HepG2 (cell line): ENCODE measurements at places on chromosomes 3 and 15.

- peaks cover 21% of the 10 kb centered on the region for H3K4me1 ChIP-seq
- no peaks in the 10 kb centered on the region for H3K36me3 ChIP-seq
- no peak for DNase-seq
These were observed 219.9 kb downstream of the OPA1 start for GRCh38 chr3:193812791-193813500.

DNA sequence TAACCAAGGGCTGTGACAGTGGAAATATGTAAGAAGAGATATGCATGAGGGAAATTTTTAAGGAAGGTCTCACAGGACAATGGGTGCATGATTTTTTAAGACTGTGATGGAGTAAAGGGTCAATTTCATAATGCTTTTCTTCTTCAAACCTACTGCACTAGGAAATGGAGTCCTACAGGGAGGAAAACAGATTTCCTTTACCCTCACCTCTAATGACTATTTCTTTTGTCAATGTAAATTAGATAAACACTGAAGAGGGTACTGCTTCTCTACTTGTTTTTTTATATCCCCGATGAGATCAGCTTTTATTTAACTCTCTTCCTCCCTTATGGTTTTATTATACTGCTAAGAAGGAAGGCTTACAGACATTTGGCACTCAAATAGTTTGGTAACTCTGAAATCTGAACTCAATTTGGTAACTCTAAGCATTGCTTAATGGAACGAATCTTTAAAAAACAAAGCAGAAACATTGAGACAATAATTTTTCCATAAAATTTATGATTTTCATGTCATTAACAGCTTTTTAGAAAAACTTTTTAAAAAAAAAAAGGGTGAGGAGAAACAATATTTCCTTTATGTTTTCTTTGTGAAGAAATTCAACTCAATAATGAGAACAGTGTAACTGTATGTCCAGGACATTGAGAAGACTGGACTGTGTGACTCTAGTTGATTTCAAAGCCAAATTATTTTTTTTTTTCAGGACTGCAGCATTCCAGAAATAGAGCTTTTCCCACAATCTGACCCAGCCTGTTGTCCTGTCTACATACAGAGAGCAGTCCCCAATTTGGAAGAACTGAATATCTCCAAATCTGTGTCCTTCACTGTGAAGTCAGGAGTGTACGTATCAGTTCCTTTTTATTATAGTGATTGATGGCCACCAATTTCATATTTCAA is 64.4 kb downstream of the CRYBG3 start:
- no peaks in the 10 kb centered on the region for H3K27me3 ChIP-seq
- H3K4me1 ChIP-seq = no peaks in the 10 kb centered on the region
- no peak overlapping the region for H3K4me3 ChIP-seq
- H3K36me3 ChIP-seq = peaks cover 36% of the 10 kb centered on the region; the same call in 2 of the 3 replicates

DNA sequence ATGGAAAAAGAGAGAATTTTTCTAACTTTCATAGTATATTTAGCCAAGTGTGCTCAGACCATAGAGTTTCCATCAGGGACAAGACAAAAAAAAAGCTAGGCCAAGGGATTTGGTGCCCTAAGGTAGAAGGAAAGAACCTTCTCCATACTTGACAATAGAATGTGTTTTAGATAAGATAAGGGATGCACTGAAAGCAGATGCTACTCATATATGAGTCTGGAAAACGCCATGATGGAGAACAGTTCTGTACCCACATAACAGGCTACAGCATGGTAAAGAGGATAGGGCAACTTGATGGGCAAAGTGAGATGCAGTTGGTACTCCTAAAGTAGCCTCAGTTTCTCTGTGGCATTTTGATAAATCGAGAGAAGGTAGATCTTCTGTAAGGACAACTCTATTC is 216.4 kb upstream of the NECTIN3 start:
- DNase-seq = no peak
- no peaks in the 10 kb centered on the region for H3K36me3 ChIP-seq
- no peak overlapping the region for H3K4me3 ChIP-seq
- no peak overlapping the region for H3K27ac ChIP-seq

- H3K4me3 ChIP-seq = no peak overlapping the region
- H3K4me1 ChIP-seq = peaks cover 16% of the 10 kb centered on the region
- H3K27ac ChIP-seq = no peak overlapping the region
- H3K27me3 ChIP-seq = no peaks in the 10 kb centered on the region
- no peaks in the 10 kb centered on the region for H3K36me3 ChIP-seq
These were observed 122.0 kb upstream of the PROK2 start for GRCh38 chr3:71906976-71907375.

DNA sequence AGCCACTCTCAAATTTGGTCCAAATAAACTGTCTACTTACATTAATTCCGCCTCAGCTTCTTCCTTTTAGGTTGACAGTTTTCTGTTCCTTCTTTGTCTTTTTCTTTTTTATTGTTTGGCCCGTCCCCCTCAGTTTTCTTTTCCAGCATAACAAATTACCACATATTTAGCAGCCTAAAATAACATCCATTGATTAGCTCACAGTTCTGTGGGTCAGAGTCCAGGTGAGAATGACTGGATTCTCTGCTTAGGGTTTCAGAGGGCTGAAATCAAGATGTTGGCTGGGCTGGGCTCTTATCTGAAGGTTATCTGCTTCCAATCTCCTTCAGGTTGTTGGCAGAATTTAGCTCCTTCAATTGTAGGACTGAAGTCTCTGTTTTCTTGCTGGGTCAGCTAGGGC is 24.6 kb upstream of the LCTL start:
- peaks cover 17% of the 10 kb centered on the region for H3K4me1 ChIP-seq
- H3K27ac ChIP-seq = no peak overlapping the region
- H3K36me3 ChIP-seq = no peaks in the 10 kb centered on the region

GRCh38 chr3:52531860-52532516 is 1.7 kb downstream of the NT5DC2 start:
- peaks cover 15% of the 10 kb centered on the region for H3K36me3 ChIP-seq
- peaks cover 55% of the 10 kb centered on the region for H3K4me1 ChIP-seq
- no peaks in the 10 kb centered on the region for H3K27me3 ChIP-seq
- DNase-seq = no peak
- H3K4me3 ChIP-seq = peak overlapping the region; percentile 87

- H3K4me3 ChIP-seq = no peak overlapping the region
- no peaks in the 10 kb centered on the region for H3K4me1 ChIP-seq
- DNase-seq = no peak
These were observed 353.1 kb downstream of the MECOM start for GRCh38 chr3:169310184-169310939.

DNA sequence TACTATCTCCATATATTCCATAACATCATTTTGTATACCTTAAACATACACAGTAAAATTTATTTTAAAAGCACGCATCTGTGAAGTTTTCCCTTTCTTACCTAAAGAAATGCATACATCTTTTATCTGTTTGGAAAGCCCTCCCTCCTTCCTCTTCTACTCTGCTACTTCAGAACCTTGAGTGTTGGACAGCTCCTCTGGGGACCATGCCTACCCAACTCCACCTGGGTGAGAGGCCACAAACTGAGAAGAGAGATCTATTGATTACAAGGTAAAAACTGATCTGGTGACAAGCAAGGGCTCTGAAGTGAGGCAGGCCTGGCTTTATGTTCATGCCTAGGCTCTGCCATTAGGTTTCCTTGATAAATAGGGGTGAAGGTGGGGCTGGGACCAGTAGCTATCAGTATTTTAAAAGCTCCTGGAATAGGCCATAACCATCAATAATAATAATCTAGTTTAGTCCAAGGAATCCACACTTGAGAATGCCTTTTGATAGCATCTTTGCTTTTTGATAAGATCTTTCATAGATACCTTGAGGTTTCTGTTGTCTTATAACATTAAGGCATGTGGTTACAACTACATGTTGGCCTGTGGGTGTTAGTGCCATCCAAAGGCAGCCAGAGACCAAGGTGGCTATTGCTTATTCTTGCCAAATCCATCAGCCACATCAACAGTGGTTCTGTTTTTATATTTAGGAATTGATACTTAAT is 148.8 kb downstream of the KCNMB2 start:
- H3K36me3 ChIP-seq = no peaks in the 10 kb centered on the region
- no peaks in the 10 kb centered on the region for H3K27me3 ChIP-seq

GRCh38 chr3:32592011-32592410 is 21.4 kb upstream of the DYNC1LI1 start:
- H3K36me3 ChIP-seq = no peaks in the 10 kb centered on the region
- H3K27ac ChIP-seq = no peak overlapping the region
- H3K4me3 ChIP-seq = no peak overlapping the region
- H3K27me3 ChIP-seq = peaks cover 12% of the 10 kb centered on the region; the same call in 2 of the 3 replicates
- peaks cover 7% of the 10 kb centered on the region for H3K4me1 ChIP-seq
- no peak for DNase-seq

DNA sequence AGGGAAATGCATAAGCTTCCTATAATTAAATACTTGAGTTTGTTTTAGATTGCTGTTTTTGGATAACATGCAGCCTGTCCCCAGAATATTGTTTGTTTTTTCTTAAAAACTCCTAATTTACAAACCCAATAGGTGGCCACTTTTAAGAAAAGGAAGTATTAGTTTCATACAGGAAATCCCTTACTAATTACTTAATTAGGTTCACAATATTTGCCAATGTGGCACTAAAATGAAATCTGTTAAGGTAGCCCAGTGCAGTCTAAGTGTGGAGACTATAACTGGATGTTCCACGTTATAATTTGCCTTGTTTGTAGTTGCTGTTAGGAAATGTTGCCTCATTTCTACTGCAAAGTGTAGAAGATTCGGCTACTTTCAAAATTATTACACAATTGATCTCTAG is 195.8 kb downstream of the BBX start:
- no peak for DNase-seq
- no peak overlapping the region for H3K4me3 ChIP-seq
- no peaks in the 10 kb centered on the region for H3K27me3 ChIP-seq
- H3K27ac ChIP-seq = no peak overlapping the region
- H3K4me1 ChIP-seq = no peaks in the 10 kb centered on the region

DNA sequence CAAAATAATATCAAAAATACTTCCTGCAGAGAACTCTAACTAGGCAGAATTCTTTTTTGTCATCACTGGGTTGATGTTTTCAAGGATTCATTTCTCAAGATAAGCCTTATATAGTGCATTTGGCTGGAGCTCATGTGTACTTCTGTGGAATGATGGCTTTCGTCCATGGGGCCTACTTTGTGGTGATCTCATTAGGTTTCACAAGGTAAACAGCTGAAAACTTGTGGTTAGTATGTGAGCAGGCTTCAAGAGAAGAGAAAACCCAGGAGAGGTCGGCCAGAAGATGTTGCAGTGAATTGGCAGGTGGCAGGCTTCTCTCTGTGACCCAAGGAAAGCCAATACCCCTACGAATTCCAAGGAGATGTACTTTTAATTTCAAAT is 121.4 kb upstream of the PHLDB2 start:
- no peaks in the 10 kb centered on the region for H3K27me3 ChIP-seq
- peak overlapping the region; percentile 22 for H3K27ac ChIP-seq
- peak; percentile 52 for DNase-seq
- peaks cover 77% of the 10 kb centered on the region for H3K4me1 ChIP-seq
- H3K4me3 ChIP-seq = no peak overlapping the region

- peaks cover 53% of the 10 kb centered on the region for H3K36me3 ChIP-seq
- no peaks in the 10 kb centered on the region for H3K27me3 ChIP-seq
- no peak overlapping the region for H3K27ac ChIP-seq
- peaks cover 20% of the 10 kb centered on the region for H3K4me1 ChIP-seq
These were observed 16.4 kb downstream of the CLK3 start for GRCh38 chr15:74631935-74632560.

- no peaks in the 10 kb centered on the region for H3K36me3 ChIP-seq
- no peaks in the 10 kb centered on the region for H3K27me3 ChIP-seq
- DNase-seq = no peak
- peak overlapping the region; percentile 85 for H3K27ac ChIP-seq
- no peak overlapping the region for H3K4me3 ChIP-seq
These were observed 627.6 kb upstream of the TBL1XR1 start for GRCh38 chr3:177824841-177825240.
